ENCODE measurements at places on chromosomes 12 and 14. TPM values are rescaled to one million over a fixed set of nuclear protein-coding genes. Genes with fewer than 3 reads are reported as not detected.
A peak's percentile ranks its signal among the peaks of the same experiment; 100 is the strongest.

- H3K4me3 ChIP-seq = no peak overlapping the region
- DNase-seq = no peak
- H3K36me3 ChIP-seq = peaks cover 42% of the 10 kb centered on the region
- H3K27me3 ChIP-seq = no peaks in the 10 kb centered on the region
- no peak overlapping the region for H3K27ac ChIP-seq
- no peaks in the 10 kb centered on the region for H3K4me1 ChIP-seq
Observed at GRCh38 chr14:73909681-73910080, 23.0 kb downstream of the ZNF410 start.

- no peaks in the 10 kb centered on the region for H3K36me3 ChIP-seq
Observed at GRCh38 chr12:52867642-52868041, 18.8 kb upstream of the KRT78 start.

DNA sequence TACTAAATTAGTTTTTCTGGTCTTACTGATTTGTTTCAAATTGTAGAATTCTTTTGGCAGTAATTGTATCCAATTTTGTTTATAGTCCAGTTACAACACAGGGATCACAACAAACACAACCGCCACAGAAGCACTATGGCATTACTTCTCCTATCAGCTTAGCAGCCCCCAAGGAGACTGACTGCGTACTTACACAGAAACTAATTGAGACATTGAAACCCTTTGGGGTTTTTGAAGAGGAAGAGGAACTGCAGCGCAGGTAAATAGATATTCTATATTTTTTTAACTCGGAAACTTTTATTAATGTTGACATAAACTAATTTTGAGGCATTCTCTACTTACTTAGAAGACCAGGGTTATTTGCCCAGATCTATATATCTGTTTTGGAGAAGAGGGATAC is 17.8 kb downstream of the PAPOLA start:
- H3K4me3 ChIP-seq = no peak overlapping the region
- no peak overlapping the region for H3K27ac ChIP-seq
- no peak for DNase-seq
- peaks cover 10% of the 10 kb centered on the region for H3K4me1 ChIP-seq
- H3K36me3 ChIP-seq = no peaks in the 10 kb centered on the region
- no peaks in the 10 kb centered on the region for H3K27me3 ChIP-seq

DNA sequence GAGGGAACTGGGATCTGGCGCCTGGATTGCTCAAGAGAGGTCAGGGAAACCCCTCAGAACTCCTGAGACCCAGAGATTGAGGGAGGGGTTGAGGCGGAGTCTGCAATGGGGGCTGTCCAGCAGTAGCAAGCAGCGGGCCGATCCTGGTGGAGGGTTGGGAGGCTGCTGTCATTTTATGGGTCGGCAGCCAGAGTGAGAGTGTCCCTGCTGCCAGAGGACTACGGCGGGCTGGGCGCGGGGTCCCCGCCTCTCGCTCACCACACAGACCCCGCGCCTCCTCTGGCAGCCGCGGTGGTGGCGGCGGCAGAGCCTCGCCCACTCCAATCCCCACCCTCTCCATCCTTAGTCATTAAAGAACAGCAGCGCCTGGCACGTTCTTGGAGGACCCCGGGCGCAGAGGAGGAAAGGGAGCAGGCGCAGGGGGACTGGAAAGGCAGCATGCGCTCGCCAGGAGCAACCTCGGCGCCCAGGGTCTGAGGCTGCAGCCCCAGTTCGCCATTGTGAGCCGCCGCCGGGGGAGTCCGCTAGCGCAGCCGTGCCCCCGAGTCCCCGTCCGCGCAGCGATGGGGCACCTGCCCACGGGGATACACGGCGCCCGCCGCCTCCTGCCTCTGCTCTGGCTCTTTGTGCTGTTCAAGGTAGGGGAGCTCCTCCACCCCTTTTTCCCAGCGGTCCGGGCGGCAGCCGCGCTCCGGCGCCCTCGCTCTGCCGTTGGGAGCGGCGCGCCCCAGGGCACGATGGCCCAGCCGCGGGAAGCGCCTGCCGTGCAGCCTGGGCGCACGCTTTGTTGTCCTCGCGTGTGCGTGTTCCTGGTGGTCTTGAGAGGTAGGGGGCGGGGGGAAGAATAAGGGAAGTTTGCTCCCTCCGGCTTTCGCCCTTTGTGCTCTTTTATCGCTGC is at the start of gene PTPRO:
Gene PTPRO (plus strand): TSS at position 345 of the 898 bp plus-strand sequence.
- no peaks in the 10 kb centered on the region for H3K4me1 ChIP-seq
- no peak within 1 kb of the TSS for H3K27ac ChIP-seq
- no peaks in the 10 kb centered on the region for H3K36me3 ChIP-seq
- no peak for DNase-seq
- H3K4me3 ChIP-seq = no peak within 1 kb of the TSS

DNA sequence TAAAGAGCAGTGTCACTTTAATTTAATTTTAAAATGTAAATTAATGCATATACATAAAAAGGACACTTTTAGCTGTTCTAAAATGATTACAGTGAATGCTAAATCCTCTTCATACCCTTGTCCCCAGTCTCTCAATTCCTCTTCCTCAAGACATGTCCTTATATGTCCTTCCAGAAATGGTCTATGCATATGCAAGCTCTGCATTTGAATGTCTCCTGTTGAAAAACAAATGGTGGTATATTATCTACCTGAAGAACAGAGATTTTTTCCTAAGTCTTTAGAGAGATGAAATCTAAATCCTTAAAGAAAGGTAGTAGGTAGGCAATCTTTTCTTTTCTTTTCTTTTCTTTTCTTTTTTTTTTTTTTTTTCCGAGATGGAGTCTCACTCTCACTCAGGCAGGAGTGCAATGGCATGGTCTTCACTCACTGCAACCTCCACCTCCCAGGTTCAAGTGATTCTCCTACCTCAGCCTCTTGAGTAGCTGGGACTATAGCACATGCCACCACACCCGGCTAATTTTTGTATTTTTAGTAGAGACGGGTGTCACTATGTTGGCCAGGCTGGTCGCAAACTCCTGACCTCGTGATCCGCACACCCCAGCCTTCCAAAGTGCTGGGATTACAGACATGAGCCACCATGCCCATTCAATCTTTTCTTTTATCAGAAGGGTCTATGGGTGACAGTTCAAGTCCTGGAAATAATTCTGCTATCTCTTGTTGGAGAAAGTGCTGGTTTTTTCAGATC is 180.5 kb downstream of the PRKCH start:
- H3K27ac ChIP-seq = peak overlapping the region; percentile 35
- no peak for DNase-seq
- H3K4me1 ChIP-seq = peaks cover 52% of the 10 kb centered on the region
- no peaks in the 10 kb centered on the region for H3K36me3 ChIP-seq
- no peak overlapping the region for H3K4me3 ChIP-seq
- no peaks in the 10 kb centered on the region for H3K27me3 ChIP-seq

DNA sequence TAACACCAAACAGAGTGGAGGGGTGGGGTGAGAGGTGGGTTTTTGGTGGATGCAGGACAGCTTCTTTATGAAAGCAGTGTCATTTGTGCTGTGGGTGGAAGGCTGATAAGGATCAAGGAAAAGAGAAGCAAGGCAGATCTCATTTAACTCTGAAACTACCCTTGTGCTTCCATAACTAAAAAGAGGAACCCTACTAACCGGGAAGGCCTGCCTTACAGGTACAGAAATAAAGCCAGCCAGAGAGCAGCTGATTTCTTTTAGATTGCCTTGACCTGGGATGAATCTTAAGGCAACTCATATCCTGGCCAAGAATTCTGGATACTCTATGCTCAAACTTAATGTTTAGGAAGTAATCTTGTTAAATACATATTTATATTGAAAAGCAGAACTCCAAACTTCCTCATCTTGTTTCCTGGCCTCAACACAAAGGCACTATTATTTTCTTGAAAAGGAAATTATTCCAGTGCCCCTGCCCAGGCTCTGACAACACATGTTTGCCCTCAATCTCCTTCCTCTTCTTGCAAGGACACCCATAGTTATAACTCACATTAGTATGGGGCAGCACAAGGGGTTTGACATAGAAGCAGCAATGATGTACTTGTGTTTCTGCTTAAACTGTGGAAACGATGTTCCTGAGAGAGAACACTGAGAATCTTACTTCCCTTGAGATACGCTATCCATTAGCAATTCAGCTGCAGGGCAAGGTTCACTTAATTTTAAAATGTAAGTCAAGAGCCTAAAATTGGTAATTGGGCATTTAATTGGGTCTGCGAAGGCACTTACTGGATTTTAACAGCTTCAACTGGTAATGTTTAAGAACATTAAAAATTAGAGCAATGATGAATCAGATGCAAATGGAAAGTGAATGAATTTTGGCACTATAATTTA is 173.7 kb downstream of the STXBP6 start:
- no peak overlapping the region for H3K27ac ChIP-seq
- H3K4me1 ChIP-seq = no peaks in the 10 kb centered on the region
- H3K27me3 ChIP-seq = no peaks in the 10 kb centered on the region
- H3K36me3 ChIP-seq = no peaks in the 10 kb centered on the region
- no peak for DNase-seq

- peak overlapping the region; percentile 56 for H3K27ac ChIP-seq
- peaks cover 23% of the 10 kb centered on the region for H3K4me1 ChIP-seq
- no peak overlapping the region for H3K4me3 ChIP-seq
- H3K27me3 ChIP-seq = no peaks in the 10 kb centered on the region
- DNase-seq = no peak
Observed at GRCh38 chr14:102471921-102472790, 37.4 kb downstream of the ANKRD9 start.

The GLIPR1L2 gene
- total RNA-seq = 6.5 TPM

GRCh38 chr12:34404377-34405285 is 382.3 kb downstream of the ALG10 start:
- H3K4me3 ChIP-seq = no peak overlapping the region
- H3K27ac ChIP-seq = no peak overlapping the region
- H3K4me1 ChIP-seq = no peaks in the 10 kb centered on the region
- no peak for DNase-seq

DNA sequence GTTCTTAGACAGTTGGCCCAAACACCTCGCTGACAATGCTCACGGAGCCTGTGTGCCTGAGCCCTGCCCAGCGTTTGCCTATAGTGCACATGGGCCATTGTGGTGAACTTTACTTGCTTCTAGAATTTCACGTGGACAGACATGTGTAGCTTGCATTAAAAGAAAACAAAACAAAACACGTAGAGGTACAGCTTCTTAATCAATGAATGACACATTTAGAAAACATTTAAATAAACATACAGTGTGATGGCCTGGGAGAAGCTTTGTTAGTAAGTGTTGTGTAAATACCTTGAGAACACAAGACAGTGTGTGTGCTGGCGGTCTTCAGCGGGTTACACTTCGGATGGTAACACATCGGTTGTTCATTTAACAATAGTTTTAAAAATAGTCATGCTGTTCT is 38.1 kb downstream of the SMOC1 start:
- H3K27me3 ChIP-seq = no peaks in the 10 kb centered on the region
- H3K4me3 ChIP-seq = no peak overlapping the region
- peaks cover 6% of the 10 kb centered on the region for H3K4me1 ChIP-seq
- no peak for DNase-seq
- no peaks in the 10 kb centered on the region for H3K36me3 ChIP-seq

GRCh38 chr12:29023436-29024076 is 125.5 kb upstream of the FAR2 start:
- no peaks in the 10 kb centered on the region for H3K36me3 ChIP-seq
- no peak for DNase-seq
- H3K4me1 ChIP-seq = no peaks in the 10 kb centered on the region
- no peak overlapping the region for H3K4me3 ChIP-seq

DNA sequence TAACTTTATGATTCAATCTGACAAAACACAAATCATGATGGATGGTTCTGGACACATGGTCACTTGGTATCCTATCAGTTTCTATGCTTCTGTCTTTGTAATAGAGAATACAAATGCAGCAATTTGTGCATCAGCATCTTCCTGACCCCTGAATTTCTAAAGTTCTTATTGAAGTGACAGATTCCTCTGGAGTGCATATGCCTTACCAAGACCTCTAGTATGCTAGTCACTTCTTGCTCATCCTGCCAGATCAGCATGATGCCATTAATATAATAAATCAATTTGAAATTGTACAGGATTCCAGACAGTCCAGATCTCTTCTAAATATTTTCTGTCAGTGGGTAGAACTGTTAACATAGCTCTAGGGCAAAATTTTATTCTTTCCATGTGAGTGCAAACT is 40.6 kb upstream of the GLIPR1 start:
- no peak for DNase-seq
- no peak overlapping the region for H3K4me3 ChIP-seq
- H3K27me3 ChIP-seq = no peaks in the 10 kb centered on the region
- no peaks in the 10 kb centered on the region for H3K36me3 ChIP-seq

GRCh38 chr12:98185606-98186005 is 329.8 kb upstream of the TMPO start:
- no peaks in the 10 kb centered on the region for H3K27me3 ChIP-seq
- H3K4me3 ChIP-seq = no peak overlapping the region
- no peaks in the 10 kb centered on the region for H3K4me1 ChIP-seq
- no peak for DNase-seq
